ENCODE measurements at places on chromosomes 7 and 10.

DNA sequence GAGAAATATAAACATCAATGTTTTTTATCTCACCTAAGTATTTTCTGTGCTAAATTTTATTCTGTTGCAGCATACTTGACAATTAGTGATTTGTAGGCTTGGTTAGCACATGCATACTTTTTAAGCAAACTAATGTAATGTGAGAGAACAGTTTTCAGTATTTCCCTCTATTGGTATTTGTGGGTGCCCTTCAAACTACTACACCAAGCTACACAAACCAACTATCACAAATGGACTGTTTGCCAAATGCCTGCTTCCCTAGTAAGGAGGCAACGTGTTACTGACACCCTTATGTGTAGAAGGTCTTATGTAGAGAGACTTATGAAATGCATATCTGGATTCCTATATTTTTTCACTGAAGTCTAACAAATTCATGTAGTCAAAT lies 98.4 kb upstream of the FZD1 start:
- H3K4me3 ChIP-seq, result no peak overlapping the region
- DNase-seq, result no peak
- peaks cover 10% of the 10 kb centered on the region for H3K4me1 ChIP-seq

DNA sequence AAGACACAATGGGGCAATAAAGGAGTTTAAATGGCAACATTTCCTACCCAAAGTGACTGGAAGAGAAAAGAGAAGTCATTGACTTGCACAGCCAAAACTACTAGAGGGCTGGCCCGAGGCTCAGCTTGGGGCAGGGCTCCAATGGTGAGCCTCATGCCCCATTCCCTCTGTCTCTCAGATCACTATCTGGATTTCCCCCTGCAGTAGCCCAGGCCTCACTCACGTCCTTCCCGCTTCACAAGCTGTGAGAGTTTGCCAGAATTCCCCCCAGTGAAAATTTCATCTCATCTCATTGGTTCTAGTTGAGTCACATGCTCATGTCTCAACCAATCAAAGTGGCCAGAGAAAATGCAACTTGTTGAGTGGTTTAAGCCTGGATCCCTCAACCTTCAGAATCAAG lies 181.3 kb downstream of the WDR11 start:
- no peaks in the 10 kb centered on the region for H3K4me1 ChIP-seq
- no peak overlapping the region for H3K4me3 ChIP-seq
- DNase-seq, result no peak

GRCh38 chr7:46772776-46773175 lies 809.1 kb downstream of the TNS3 start:
- no peaks in the 10 kb centered on the region for H3K36me3 ChIP-seq
- no peaks in the 10 kb centered on the region for H3K4me1 ChIP-seq
- no peak overlapping the region for H3K27ac ChIP-seq
- no peak overlapping the region for H3K4me3 ChIP-seq
- no peak for DNase-seq
- no peaks in the 10 kb centered on the region for H3K27me3 ChIP-seq

DNA sequence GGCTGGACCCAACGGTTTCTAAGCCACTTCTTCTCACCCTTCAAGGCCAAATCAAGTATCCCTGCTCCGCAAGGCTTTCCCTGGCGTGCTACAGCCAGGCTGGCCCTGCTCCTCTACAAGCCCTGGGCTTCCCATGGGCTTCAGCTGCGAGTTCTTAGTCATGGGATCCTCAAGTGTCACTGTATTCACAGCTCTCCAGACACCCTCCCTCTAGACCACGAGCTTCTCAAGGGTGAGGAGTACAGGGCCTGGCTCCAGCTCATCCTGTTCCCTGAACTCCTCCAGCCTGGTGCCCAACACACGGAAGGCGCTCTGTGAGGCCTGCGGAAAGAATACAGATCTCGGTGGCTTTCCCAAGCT lies 38.8 kb downstream of the FAM53B start:
- no peak overlapping the region for H3K4me3 ChIP-seq
- no peak for DNase-seq
- peaks cover 96% of the 10 kb centered on the region for H3K4me1 ChIP-seq
- no peak overlapping the region for H3K27ac ChIP-seq
- H3K27me3 ChIP-seq, result no peaks in the 10 kb centered on the region

DNA sequence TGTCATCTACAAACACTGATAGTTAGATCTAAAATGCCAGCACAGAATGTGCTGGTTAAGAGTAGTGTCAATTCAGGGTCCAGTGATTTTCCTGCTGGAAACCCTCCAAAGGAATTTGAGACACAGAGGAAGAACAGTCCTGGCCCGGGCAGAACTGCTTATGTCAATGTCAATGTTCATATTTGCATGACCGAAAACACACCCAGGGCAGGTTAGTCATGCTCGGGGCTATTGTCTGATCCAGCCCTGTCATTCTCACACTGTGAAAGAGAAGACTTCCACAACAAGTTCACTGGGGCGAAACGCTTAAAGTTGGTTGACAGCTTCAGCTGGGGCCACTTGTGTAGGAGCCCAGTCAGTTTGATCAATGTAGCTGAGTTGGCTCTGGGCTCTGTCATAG lies 139.3 kb downstream of the C1GALT1 start:
- no peaks in the 10 kb centered on the region for H3K36me3 ChIP-seq
- DNase-seq, result no peak
- no peaks in the 10 kb centered on the region for H3K4me1 ChIP-seq
- no peaks in the 10 kb centered on the region for H3K27me3 ChIP-seq
